Ascending aorta (tissue), 2 donors: ENCODE measurements at places on chromosomes 5 and 9.

DNA sequence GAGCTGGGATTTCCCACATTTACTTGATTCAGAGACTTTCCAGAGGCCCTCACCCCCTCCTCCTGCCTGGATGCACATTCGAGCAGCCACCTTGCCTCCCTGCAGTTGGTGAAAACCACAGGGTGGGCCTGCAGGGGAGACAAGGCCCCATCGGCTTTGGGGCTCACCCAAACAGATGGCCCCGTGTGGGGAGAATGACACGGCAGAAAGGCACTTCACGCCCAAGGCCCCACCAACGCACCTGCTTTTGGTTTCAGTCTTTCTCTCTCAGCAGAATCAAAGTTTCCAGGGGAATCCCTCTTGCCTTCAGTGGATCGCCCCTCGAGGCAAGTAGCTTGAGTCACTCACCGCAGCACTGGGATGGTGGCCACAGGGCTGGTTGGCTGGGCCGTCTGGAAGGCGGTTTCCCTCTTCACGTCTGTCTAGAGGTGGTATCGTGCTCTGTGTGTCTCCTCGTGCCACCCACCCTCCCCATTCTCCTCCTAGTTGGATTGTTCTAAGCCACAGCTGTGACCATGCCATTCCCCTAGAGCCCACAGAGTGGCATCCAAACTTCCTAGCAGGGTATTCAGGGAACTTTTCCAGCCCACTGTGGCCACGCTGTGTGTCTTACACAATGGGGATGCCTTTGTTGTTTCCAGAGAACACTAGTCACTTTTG lies 31.8 kb downstream of the SEC61B start:
- no peaks in the 10 kb centered on the region for H3K4me1 ChIP-seq
- no peaks in the 10 kb centered on the region for H3K36me3 ChIP-seq
- no peak overlapping the region for H3K4me3 ChIP-seq

- DNase-seq = no peak
- no peak overlapping the region for H3K4me3 ChIP-seq
- H3K4me1 ChIP-seq = no peaks in the 10 kb centered on the region
- no peaks in the 10 kb centered on the region for H3K36me3 ChIP-seq
- no peak overlapping the region for H3K27ac ChIP-seq
- no peaks in the 10 kb centered on the region for H3K27me3 ChIP-seq
Observed at GRCh38 chr5:93296338-93296737, 284.7 kb downstream of the NR2F1-AS1 start.

GRCh38 chr9:124818431-124819281 lies 34.6 kb upstream of the WDR38 start:
- no peak overlapping the region for H3K27ac ChIP-seq
- H3K4me3 ChIP-seq = no peak overlapping the region
- no peak for DNase-seq
- H3K4me1 ChIP-seq = no peaks in the 10 kb centered on the region

GRCh38 chr5:142235050-142235797 lies 89.6 kb downstream of the SPRY4 start:
- no peaks in the 10 kb centered on the region for H3K4me1 ChIP-seq
- no peaks in the 10 kb centered on the region for H3K36me3 ChIP-seq
- H3K4me3 ChIP-seq = no peak overlapping the region
- H3K27ac ChIP-seq = no peak overlapping the region
- H3K27me3 ChIP-seq = no peaks in the 10 kb centered on the region

- peak; percentile 82 for DNase-seq
- no peak overlapping the region for H3K4me3 ChIP-seq
- peaks cover 83% of the 10 kb centered on the region for H3K4me1 ChIP-seq
- H3K27ac ChIP-seq = peak overlapping the region; percentile 55
- H3K36me3 ChIP-seq = no peaks in the 10 kb centered on the region
- no peaks in the 10 kb centered on the region for H3K27me3 ChIP-seq
Observed at GRCh38 chr5:150512368-150512747, 4.4 kb downstream of the NDST1 start.

DNA sequence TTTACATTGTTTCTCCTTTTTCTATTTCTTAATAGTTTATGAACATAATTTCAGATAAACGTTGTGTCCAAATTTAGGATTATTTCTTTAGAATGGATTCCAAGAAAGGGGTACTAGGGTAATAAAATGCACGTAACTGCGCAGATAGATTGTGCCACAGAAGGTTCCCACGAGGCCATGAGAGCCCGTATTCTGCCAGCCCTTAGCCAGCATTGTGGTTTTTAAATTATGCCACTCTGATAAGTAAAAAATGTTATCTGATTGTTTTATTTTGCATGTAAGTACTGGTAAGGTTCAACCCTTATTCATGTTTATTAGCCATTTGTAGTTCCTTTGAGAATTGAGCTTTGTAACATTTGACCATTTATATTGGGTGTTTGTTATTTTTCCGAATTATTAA lies 88.7 kb downstream of the PRKACG start:
- no peaks in the 10 kb centered on the region for H3K4me1 ChIP-seq
- no peaks in the 10 kb centered on the region for H3K27me3 ChIP-seq
- H3K4me3 ChIP-seq = no peak overlapping the region
- H3K36me3 ChIP-seq = no peaks in the 10 kb centered on the region
- no peak for DNase-seq
- H3K27ac ChIP-seq = no peak overlapping the region

DNA sequence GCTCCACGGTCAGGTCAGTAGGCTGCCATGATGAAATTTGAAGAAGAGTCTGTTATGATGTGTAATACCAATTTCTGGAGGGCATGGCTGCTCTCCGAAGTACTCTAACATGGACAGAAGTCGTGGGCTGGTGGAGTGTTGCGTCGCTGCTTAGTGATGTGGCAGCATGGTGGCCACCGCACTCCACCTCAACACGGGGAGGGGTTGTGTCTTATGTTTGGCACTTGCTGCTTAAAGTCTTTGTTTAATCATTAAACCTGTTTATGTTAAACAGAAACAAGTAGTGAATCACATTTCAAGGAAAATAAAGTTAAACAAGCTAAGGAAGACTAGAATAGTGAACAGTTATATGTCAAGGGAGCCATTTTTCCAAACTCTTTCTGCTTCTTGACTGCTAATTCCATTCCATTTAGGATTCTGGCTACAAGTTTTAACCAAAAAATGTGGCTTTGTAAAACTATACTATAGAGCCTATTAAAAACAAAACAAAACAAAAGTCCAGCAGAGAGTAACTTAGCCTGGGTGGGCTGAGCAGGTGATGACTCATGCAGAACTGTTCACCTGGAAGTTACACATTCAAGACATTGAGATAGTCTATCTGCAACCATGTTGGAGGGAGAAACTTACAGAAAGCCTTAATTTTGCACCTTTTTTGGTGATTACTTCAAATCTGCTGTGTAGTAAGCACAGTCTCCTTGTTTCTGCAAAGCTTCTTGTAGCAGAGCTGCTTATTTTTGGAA lies 9.5 kb downstream of the HABP4 start:
- no peaks in the 10 kb centered on the region for H3K4me1 ChIP-seq
- no peak for DNase-seq
- no peak overlapping the region for H3K4me3 ChIP-seq
- H3K27ac ChIP-seq = no peak overlapping the region
- H3K36me3 ChIP-seq = no peaks in the 10 kb centered on the region
